KG1 (cell line): ENCODE measurements at places on chromosomes 2 and 18.

DNA sequence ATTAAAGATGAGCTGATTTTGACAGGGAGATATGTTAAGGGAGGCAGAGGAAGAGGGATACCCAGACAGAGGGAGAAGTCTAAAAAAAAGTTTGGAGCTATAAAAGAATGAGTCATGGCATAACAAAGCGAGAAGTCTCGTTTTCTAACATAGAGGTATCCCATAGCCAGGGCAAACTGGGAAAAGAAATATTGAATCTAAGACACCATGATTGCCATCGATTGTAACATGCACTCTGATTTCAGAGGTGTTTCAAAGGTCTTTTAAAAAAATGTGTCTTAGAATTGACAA is 110.7 kb downstream of the MDH1 start:
- no peak for DNase-seq

DNA sequence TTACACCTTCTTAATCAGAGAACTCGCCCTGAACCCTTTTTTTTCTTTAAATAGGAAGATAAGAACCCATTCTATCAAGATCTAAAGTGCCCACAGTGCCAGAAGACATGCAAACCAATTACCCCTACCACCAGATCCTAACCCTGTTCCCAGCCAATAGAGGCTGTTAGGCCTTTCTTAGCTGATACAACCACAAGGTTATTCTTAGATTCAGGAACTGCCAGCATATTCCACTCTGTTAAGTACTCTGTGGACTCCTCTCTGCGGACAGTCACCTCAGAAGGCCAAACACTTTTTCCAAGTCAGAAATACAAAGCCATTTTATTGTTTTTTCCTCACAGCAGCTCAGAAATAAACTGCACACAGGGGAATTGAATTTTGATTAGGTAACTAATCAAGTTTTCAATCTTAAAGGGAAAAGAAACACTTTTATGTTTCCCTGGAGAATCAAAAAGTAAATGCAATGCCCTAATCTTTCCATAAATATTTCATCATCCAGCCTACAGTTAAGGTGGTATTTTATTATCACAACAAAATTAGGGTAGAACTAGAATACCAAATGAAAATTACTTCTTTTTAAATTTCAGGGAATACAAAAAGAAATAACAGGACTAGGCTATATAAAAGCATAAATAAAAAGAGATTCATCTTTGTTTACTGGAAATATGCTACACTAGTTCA is 111.4 kb downstream of the NBAS start:
- DNase-seq, result no peak

DNA sequence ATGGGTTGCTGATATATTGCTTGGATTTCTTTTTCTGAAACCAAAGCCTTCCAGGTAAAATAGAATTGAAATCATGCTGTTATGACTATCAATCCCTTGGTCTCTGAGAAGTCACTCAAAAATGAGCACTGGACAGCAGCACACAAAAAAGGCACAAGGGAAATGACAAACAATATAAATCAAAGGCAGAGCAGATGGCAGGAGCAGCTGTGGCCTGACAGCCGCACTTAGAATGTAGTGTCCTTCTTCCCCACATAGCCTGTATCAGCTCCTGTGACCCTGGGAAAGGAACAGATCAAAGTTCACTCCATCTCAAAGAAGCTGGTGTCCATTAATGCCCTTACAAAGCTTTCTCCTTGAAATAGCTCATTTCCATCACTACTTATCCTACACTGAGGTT is 326.7 kb downstream of the SUCLG1 start:
- no peak for DNase-seq

DNA sequence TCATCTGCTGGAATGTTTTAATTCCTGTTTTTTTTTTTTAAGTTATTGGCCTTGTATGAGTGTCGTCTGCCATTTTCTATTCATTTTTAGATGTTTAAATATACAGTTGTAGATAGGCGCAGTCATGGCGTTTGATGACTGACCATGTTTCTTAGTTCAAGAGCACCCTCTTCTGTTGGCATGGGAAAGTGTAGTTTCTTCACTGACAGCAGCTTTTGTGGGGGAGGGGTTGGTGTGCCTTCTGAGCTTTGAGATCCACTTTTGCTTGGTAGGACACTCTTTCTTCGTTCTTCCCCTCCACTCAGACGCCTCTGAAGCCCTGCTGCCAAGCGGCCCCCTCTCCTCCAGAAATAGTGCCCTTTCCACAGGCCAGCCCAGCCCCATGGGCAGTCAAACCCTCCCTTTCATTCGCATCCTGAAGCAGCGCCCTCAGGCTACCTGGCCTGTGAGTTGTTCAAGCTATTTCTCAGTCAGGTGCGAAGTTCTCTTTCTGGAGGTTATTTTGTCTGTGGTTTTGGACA is 492.0 kb downstream of the TNS1 start:
- DNase-seq, result peak; percentile 68

GRCh38 chr2:20542746-20543468 is 96.0 kb downstream of the RHOB start:
- no peak for DNase-seq

GRCh38 chr2:80560326-80560725 is 255.8 kb upstream of the LRRTM1 start:
- no peak for DNase-seq

DNA sequence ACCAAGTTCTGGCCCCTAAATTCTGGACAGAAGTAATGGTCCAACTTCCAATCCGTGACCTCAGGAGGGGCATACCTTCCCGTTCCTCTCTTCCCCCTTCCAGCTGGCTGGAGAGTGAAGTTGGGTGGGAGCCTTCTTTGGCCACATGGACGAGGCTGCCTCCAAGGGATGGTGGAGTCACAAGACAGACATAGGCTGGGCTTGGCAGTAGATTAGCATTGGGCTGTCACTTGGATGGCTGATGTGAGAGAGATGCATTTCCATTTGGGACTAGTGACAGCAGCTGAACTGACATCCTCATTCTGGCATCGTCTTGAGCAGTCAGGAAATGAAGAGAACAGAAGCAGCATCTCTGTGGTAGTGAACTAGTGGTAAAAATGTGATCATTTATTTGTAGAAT is 12.6 kb downstream of the NT5DC4 start:
- no peak for DNase-seq

DNA sequence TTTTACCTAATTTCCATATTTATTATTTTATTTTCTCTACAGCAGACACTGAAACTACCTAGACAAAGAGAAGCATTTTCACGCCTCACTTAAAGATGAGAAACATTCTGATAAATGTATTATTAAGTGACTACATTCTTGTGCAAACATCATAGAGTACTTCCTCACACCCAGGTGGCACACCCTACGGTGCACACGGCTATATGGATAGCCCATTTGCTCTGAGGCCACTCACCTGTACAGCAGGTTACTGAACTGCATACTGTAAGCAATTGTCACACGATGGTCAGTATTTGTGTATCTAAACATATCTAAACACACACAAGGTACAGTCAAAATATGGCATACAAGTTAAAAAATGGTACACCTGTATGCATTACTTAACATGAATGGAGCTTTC is 481.4 kb downstream of the CMPK2 start:
- DNase-seq, result no peak

- no peak for DNase-seq
Measured at GRCh38 chr2:172094294-172095145, 8.2 kb downstream of the DLX2 start.

- no peak for DNase-seq
Measured at GRCh38 chr18:74179623-74180199, 31.4 kb downstream of the TIMM21 start.

GRCh38 chr2:85600235-85600575 is 2.3 kb downstream of the TMEM150A start:
- DNase-seq, result no peak

GRCh38 chr2:235636546-235636945 is 142.7 kb downstream of the AGAP1 start:
- DNase-seq, result no peak

GRCh38 chr2:129061069-129061768 is 742.6 kb upstream of the HS6ST1 start:
- DNase-seq, result peak; percentile 21

GRCh38 chr2:120863661-120864320 is 128.1 kb downstream of the GLI2 start:
- DNase-seq, result no peak

DNA sequence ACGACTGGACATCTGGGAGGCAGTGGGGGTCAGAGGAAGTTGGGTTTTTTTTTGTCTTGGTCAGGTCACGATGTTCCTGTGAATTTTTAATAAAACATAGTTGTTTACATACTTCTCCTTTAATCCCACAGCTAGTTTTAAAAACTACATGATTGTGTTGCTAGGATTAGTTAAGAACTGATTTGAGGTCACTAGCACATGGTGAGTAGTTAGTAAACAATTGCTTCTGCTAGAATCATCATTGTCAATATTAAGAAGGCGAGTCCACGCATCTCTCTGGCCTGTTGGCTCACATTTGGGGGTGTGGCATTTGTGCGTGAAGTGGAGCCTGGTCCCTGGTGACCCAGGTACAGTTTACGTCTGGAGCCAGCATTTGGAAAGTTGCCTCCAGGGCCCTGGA is 59.4 kb downstream of the AGAP1 start:
- DNase-seq, result no peak

DNA sequence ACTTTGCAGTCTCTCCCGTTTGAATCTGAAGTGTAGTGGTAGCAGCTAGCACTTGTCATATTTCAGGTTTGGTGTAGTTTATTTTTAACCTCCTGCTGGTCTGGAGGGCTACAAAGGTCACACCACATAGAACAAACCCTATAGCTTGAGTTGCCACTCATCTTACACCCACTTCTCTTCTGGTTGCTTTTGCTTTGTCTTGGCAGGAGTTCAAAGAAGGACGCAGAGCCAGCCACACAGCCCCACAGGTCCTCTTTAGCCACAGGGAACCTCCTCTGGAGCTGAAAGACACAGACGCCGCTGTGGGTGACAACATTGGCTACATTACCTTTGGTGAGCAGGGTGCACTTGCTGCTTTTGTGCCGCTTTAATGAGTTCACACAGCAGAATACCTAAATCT is 15.6 kb upstream of the GPBAR1 start:
- no peak for DNase-seq

GRCh38 chr2:42840760-42841159 is 48.4 kb upstream of the HAAO start:
- no peak for DNase-seq
